ENCODE measurements at places on chromosomes 4 and X.
A peak's percentile ranks its signal among the peaks of the same experiment; 100 is the strongest.

DNA sequence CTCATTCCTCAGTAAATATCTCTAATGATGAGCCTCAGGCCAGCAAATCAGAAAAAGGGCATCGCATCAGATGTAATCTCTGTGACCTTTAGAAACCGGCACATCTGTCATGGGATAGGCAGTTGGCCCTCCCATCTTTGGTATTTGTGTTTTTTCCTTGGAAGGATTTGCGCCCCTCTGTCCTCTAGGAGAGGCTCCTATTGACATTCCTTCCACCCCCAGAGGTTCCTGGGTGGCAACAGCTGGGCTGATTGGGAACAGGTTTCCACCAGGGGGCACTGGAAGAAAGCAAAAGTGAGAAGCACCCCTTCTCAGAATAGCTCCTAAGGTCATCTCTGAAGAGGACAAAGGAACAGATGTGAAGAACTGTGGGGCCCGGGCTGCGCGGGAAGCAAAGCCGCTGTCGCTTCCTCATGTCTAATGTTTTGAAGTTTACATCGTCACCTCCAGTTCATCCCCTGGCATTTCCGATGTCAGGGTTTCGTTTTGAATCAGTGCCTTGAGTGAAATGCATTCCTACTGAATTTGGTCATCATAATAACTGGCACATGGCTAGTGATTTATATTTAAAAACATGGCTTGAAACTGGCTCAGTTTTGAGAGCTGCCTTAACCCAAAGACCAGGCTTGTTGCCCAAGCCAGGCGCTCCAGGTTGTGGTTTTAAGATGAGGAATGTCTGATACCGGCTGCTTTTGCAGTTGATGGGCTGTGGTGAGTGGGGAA, 6.2 kb downstream of the TXK start:
- DNase-seq, result peak; percentile 57

DNA sequence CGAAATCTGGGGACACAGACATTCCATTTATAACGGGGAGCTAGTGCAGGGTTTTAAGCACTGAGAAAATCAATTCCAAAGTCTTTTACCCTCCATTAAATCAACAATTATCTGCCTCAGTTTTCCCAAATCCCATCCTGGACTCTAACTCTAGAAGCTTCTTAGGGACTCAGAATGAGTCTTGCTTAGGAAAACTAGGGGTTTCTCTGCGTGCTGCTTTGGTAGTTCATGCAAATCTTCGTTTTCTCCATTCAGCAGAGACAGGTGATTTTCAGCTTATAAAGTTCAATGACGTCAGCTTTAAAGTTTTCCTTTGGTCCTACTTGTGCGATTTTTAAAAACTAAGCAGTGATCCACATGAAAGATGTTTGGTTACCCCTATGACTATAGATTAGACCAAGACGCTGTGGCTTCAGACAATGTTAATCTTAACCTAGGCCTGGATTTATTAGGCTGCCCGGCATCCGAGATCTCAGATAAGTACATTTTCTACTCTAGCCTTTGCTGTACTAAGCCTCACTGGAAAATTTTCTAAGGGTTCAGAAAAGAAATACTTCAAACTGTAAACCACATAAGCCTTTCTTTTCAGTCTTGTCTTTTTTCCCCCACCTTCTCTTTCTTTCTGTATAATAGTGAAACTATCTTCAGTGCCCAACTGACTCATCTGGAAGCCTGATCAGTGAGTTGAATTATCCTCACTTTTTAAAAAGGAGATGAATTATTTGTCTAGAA, 121.4 kb upstream of the GATB start:
- DNase-seq, result no peak

GRCh38 chr4:98026362-98026761, 116.9 kb downstream of the STPG2 start:
- DNase-seq, result no peak

DNA sequence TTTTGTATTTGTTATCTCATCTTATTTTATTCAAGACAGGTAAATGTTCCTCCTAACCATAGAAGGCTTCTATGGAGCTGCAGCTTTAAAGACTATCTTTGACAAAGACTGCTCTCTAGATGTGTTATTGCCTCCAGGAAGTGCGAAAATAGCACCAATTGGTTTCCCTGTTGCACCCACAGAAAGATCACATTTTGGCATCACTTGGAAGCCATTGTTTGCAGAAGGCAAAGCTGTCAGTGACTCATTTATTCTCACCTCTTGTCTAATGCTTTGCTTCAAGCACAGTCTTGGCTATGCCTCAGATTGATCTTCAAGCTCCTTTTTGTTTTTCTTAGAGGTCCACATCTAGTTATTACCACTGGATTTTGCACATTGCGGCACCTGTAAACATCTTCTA, 150.3 kb downstream of the PCDH7 start:
- DNase-seq, result no peak

DNA sequence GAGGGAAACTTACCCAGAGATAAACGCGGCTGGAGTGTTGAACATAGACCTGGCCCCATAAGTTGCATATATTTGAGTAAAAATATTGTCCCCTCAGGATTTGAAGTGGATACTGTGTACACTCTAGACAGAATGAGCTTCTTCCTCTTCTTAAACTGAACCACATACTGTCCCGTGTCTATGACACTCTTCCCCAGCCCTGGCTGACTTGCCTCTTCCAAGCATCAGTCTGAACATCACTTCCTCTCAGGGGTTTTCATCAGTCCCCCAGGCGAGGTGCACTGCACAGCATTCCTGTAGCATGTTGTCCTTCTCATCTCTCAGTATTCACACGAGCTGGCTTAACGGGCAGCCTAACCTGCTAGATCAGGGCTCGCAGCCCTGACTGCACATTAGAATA, 80.5 kb upstream of the TMEM150C start:
- no peak for DNase-seq

DNA sequence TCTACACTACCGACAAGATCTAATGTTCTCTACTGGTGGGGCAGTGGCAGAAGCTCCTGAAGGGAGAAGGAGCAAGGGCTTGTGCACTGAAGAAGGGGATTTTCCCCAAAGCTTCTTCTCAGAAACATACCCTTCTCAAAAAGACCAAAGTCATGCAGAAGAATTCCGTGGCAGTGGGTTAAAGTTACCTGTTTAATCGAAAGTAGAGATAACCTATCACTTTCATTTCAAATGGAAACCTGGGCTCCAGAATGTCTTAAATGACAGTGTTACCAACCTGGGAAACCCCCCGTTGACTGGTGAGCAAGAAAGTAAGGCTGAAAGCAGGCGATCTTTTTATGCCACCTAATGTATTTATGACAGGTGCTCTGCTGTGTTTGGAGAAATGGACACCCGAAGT, 92.5 kb upstream of the TEX13D start:
- DNase-seq, result no peak

- no peak for DNase-seq
Measured at GRCh38 chrX:37662181-37662580, 23.4 kb upstream of the XK start.
